Right renal pelvis (tissue), 4 donors: ENCODE measurements at places on chromosomes 3 and 15.

DNA sequence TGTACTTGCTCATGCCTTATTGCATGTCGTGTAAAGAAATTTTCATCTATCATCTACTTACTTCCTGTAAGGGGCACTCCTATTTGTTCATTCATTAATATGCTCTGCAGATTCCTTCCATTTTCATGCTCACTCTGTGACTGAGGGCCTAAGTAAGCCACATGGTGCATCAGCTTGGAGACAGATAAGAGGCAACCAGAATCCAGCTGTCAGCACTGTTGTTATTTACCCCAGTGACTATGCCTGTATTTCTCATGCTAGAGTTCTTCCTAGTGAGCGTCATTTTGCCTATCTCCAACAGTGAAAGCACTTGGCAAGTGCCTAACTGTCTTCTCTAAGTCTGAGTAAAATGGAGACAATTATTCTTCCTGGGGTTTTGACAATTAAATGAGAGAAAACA, 124.8 kb upstream of the ABI3BP start:
- DNase-seq, result no peak

DNA sequence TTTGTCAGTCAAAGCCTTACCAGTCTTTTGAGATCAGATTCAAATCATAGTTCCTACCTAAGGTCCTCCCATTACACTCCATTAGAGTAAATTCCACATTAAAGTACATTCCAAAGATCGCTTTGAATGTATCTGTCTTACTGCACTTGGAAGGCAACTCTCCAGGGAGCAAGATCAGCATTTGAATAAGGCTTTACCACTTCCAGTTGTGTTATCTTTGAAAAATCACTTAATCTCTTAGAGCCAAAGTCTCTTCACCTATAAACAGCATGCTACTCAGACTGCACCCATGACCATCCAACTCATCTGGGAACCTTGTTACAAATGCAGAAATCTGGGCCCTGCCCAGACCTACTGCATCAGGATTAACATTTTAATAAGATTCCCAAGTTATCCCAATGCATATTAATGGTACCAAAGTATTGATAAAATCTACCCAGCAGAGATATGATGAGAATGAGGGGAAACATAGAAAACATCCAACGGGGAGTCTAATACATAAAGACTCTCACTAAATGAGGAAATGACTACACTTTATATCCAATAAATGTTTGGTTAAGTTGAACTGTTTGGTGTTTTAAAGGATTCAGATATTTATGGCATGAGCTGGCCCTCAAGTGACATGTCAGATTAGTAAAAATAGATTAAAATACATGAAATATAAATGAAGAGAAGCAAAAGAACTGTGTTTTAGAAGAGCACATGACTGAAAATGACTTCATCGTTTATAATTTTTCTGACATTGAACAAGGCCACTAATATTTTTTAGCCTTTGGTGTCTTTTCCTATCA, 75.9 kb downstream of the TNIK start:
- no peak for DNase-seq

GRCh38 chr3:3316521-3316920, 137.0 kb upstream of the CRBN start:
- DNase-seq, result no peak

DNA sequence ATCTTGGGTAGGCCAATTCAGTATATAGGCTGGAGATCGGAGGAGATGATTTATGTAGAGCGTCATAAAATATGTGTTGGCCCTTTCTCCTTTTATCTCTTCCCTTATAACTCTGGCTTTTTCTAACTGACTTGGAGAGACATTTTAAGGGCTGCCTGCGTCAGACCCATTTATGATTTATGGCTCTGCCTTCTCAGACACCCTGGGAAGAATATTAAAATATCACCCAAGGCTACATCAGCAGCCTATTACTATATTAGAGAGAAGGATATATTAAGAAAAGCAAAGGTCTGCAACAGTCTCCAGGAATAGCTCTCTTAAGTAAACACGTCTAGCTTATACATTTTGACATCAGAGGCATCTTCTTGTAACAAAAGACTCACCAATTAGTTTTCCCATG, 179.4 kb downstream of the SV2B start:
- DNase-seq, result no peak

DNA sequence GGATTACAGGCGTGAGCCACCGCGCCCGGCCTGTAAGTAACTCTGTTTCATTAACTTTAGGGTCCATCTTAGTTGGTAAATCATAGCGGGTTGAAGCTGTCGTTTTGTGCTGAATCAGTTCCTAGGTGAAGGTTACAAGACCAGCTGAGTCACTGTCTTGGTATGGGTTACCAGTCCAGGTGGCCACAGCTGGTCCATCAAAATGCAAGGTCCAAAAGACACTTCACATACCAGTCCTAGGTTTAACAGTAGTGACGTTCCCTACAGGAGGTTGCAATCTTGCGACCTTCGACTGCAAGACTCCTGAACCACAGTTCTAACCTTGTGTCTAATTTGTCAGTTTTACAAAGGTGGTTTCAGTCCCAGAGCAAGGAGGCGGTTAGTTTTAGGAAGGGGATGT, 160.1 kb upstream of the ATP10A start:
- no peak for DNase-seq

DNA sequence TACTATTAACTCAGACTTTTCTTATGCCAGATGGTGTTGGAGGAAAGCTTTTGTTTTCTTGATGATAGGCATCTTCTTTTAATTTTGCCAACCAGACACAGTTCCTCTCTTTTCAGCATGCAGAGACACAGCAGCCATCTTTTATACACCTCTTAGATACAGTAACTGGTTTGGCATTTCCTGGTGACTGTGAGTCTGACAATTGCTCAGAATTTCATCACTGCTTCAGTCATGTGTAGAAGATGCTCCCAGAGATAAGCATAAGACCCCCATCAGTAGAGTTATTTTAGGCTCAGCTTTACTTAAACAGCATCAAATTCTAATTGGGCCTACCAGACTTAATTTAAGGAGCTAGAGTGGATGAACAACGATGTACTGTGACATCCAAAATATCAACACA, 779.0 kb downstream of the SQOR start:
- DNase-seq, result no peak

GRCh38 chr3:27584874-27585273, 100.7 kb upstream of the SLC4A7 start:
- no peak for DNase-seq

- DNase-seq, result no peak
Measured at GRCh38 chr3:123361071-123361470, 87.8 kb downstream of the ADCY5 start.

- DNase-seq, result peak; percentile 57
Measured at GRCh38 chr15:68795298-68795848, 25.3 kb downstream of the ANP32A start.

- DNase-seq, result no peak
Measured at GRCh38 chr3:151182349-151183079, 20.5 kb downstream of the GPR171 start.

GRCh38 chr3:58495101-58495500, 3.2 kb downstream of the KCTD6 start:
- no peak for DNase-seq

- DNase-seq, result no peak
Measured at GRCh38 chr15:24919446-24919845, 35.3 kb upstream of the SNRPN start.

DNA sequence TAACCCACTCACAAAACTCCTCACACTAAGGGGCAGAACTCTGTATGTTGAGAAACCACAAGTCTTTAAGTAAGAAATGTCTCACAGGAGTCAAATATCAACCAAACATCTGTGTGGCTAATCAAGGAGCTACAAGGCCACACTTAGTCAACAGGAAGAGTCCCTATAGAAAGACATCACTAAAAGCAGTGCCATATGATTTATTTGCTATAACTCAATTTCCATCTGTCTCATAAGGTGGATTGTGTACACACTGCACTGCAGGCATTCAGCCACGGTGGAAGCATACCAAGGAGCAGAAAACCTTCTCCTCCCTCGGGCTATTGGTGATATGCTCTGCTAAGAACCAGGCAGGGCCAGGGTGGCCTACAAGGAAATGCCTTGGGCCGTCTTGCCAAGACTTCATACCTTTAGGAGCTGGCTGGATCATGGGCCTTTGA, 197.6 kb upstream of the CFAP20DC start:
- DNase-seq, result no peak

- no peak for DNase-seq
Measured at GRCh38 chr3:191165802-191166201, 33.2 kb upstream of the OSTN start.

DNA sequence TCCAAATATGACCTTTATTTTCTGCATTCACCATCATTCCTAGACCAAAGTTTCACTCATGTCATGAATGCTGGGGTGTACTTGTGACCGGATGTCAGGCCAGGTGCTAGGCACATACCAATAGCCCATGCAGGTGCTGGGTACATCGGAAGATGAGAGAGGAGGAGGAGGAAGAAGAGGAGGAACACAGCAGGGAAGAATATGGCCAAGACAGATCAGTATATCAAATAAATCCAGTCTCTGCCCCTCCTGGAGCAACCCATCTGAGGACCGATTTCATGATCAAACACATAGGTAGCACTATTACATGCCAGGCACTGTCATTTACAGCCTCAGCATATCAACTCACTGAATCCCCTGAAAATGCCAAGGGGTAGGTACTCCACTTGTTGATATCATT, 3.0 kb upstream of the WNT7A start:
- no peak for DNase-seq

DNA sequence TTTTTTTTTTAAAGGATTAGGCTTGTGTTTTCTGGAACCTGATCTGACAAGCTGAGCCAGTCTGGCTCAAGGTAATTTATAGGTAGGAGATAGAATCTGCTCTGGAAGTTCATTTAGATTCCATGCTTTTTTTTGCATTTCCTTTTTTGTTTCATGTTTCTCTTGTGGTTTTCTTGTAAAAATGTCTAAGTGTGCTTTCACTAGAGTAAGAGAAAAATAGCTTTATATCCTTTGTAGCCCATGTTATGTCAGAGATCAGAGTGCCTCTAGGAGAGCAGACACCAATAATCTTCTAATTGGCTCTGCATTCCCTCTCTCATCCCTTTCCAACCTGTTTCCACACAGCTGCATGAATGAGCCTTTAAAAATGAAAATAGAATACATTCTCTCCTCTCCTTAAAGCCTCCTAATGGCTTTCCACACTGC, 389.8 kb upstream of the KCNMB2 start:
- no peak for DNase-seq

DNA sequence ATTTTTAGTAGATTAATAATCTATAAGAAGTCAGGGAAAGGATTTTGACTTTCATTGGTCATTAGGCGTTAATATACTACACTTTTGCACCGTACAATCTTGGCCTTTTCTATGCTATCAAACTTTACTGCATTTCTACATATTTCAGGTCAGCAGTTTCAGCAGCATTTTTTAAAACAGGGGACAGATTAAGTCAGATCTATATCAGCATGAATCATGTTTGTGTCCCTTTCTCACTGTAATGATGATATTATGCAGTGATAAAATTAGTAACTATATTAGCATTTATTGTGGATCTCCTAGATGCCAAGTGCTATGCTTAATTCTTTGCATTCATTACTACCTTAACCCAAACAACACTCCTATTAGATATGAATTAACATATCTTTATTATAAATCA, 20.3 kb upstream of the AADAC start:
- no peak for DNase-seq

GRCh38 chr15:85581495-85581894, 201.1 kb downstream of the AKAP13 start:
- DNase-seq, result no peak

GRCh38 chr3:11269007-11269406, 3.2 kb upstream of the ATG7 start:
- no peak for DNase-seq

DNA sequence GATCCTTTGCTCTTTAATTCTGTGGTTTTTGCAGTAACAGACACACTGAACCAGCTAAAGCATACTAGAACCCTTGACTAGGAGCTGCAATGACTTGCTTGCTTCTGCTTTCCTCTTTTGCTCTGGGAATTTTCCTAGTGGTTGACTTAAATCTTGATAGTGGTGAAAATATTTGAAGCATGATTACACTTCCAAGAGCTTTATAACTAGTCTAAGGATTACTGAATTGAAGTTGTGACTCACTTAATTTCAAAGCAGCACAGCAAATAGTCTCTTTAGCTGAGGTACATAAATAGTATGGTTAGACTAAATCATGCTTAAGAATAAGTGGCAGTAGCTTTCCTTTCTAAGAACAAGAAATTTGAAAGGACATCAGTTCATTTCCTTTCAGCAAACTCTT, 513.5 kb upstream of the GBE1 start:
- no peak for DNase-seq

GRCh38 chr3:29643034-29643425, 362.2 kb downstream of the RBMS3 start:
- no peak for DNase-seq

DNA sequence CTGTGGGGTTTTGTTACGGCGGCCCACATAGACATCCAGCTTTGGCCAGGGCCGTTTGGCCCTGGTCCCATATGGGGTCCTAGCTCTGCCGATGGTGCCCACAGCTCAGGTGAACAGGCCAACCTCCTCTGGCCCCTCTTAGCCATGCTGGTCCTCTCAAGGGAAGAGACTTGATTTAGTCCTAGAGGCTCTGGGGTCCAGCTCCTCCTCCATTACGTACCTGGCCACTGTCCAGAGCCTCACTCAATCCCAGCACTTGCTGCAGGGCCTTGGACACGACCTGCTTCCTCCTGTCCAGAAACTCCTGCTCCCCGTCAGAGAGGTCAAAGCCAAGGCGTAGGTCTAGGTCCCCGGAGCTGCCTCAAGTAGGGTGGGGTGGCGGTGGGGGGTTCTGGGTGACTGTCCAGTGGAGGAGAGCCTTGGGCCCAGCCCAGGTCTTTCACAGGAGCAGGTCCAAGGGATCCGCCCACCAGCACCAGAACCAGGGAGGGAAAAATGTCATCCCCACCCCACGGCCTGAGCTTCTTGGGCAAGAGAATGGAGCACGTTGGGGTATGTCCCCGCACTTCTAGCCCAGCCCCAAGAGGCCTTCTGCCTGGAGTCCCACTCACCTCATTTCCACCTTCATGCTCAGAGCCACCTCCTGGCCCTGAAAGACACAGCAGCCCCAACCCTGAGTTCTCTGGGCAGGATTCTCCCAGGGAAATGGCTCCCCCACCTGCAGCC, 6.8 kb downstream of the PLA2G4F start:
- DNase-seq, result no peak

- no peak for DNase-seq
Measured at GRCh38 chr3:133096900-133097613, 58.9 kb downstream of the TMEM108 start.

GRCh38 chr3:150083655-150084042, 113.0 kb upstream of the PFN2 start:
- no peak for DNase-seq

- DNase-seq, result peak; percentile 60
Measured at GRCh38 chr15:89794627-89795241, 18.6 kb downstream of the MESP2 start.

GRCh38 chr15:27272427-27272826, 301.4 kb downstream of the GABRG3 start:
- DNase-seq, result no peak

DNA sequence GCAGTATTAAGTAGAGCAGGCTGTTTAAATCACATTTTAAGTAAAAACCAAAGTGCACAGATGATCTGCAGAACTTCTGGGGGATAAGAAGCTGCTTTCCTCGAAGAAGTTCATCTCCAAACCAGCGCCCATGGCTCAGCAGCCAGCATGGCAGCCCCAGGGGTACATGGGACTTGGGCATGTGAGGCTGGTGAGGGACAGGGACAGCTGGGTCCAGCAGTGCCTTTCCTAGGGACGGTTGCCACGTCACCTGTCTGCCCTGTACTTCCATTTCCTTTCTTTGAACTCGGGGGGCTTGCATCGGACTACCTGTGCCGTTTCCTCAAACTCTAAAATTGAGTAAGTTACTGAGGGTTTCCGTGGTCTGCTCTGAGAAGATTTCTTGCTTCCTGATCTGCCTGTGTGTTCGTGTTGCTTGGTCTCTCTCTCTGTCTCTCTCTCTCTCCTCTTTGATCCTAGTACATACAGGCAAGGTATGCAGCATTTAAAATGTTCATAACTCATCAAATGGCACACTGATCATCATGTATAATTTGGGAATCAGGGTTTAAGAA, 67.6 kb downstream of the IGF1R start:
- no peak for DNase-seq
